ENCODE measurements at places on chromosomes 12 and 14. TPM values are rescaled to one million over a fixed set of nuclear protein-coding genes. Genes with fewer than 3 reads are reported as not detected.

The SMAGP gene
- total RNA-seq = 10.1 TPM

DNA sequence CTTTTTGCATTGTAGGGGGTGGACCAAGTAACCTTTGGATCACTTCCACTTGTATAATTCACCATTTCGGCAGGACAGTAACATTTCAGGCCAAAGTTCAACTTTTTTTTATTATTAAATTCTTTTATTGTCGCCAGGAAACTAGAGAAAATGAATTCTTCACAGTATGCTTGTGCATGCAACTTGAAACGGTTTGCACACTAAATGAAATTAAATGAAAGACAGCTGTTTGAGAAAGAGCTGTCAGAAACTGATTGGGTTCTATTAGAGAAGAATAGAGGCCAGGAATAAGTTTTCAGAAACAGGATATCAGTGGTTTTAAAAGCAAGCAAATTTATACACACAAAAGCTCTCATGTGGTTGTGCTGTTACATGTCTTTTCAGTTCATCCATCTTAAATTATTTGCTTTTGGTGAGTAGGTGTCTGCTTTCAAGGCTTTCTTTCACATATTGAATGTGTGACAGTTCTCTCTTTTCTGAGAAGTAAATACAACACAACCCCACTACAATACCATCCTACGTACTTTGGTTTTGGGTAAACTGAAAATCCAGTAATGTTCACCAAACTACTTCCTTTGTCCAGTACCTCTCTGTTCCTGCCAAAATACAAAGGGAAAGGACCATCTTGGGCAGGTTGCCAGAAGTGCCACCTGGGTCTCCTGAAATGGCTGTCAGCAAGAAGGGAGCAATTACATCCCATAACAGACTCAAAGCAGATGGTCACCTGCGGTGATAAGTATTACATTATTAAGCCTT, 291.7 kb downstream of the RAD51B start:
- no peak for DNase-seq

The ORAI1 gene
- total RNA-seq = 19.8 TPM

DNA sequence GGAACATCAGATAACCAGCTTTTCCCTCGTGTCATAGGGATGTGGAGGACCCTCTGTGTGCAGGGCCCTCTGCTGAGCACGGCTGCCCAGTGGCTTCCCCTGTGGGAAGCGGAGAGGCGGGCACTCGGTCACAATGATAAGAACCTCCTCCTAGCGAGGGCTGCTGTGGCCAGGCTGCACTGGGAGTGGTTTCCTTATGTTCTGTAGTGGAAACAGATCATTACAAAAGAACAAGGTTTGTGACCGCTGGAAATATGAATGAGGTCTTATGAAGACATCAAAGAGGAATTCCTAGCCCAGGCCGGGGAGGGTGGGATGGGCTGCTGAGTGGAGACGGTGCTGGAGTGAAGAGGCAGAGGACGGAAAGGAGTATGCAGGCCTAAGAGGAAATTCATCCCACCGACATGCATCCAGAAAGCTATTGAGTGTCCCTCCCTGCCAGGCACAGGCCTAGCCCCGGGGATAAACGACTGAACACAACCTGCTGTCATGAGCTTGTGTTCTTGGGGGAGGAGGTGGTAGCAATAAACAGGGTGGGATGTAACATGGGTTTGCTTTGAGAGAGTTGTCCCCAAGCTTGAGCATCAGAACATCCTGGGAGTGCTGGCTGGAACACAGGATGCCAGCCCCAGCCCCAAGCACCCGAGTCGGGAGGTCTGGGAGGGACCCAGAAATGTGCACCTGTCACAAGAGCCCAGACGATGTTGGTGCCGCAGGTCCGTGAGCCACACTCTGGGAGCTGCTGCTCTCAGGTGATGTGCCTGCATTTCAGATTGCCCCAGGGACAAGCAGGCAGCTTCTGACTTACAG, 37.5 kb downstream of the FZD10 start:
- DNase-seq = peak; percentile 81

GRCh38 chr12:105622220-105622619, 291.7 kb downstream of the C12orf75 start:
- no peak for DNase-seq

GRCh38 chr14:66815687-66816086, 307.7 kb downstream of the GPHN start:
- DNase-seq = no peak
